ENCODE measurements at places on chromosomes 16 and 17.
A peak's percentile ranks its signal among the peaks of the same experiment; 100 is the strongest.

GRCh38 chr16:89031715-89032659 is 55.0 kb upstream of the CBFA2T3 start:
- no peak for DNase-seq

- DNase-seq = peak; percentile 64
Observed at GRCh38 chr17:79851461-79851817, 12.2 kb upstream of the CBX4 start.

DNA sequence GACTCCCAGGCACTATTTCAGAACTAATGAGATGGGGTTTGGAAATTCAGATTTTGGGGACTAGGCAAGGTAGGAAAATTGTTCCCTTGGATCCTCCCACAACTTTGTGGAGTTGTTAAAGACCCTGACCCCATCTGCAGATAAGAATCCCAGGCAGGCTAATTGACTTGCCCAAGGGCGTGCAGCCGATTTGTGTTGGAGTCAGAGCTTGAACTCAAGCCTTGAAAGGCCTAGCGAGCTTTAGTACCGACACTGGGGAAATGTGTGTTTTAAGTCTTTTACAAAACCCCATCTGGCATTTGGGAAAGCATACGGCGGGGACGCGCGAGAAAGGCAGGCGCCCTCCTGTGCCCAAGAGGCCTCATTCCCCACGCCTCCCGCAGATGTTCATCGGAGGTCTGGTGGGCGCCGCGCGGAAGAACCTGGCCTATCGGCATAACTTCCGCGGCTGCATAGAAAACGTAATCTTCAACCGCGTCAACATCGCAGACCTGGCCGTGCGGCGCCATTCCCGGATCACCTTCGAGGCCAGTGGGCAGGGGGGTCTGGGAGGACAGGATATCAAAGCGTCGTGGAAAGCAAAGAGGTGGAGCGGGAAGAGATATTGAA is 4.3 kb downstream of the CNTNAP1 start:
- peak; percentile 24 for DNase-seq

DNA sequence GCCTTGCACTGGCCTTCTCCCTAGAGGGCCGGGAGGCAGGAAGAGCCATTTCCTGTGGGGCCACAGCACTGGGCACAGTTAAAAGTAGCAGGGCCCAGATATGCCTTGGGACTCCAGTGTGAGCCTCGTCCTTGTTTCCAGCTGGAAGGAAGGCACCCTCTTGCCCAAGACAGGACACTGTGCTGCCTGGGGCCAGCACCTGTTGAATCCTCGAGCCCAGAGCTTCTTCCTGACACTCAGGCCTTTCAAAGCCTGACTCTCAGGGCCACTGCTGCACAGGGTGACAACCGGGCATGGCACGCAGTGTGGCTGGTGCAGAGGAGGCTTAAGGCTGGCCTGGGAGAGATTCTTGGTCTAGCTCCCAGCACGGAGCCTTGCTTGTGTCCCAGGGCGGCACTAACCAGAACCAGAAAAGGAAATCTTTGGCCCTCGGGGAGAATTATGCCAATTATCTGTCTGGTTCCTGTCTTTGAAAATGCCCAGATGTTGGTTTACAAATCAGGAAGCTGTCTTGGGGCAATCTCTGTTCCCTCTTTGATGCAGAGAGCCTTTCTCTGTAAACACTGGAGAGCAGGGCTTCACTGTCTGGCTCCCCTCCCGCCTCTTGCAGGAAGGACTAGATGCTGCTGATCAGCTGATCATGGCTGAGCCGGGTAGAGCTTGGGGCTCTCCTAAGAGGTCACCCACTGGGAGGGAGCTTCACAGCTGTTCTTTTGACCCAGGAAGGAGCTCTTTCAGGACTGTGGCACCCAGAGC is 11.1 kb downstream of the LDHD start:
- no peak for DNase-seq

DNA sequence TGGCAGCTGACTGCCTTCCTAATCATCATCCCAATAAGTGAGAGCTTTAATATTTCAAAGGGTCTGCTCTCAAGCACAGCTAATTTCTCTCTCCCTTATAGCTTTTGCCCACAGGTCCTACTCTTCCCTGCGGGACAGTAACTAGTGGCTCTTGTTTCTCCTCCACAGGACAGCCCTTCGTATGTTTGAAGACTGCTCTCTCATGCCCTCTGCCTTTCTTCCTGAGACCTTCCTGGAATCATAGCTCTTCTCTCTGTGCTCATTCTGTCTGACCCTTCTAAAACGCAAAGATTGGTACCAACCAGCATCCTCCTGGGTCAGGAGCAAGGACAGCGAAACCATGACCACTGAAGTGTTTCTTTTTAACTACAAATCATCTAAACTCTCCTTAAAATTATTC is 168.9 kb downstream of the GRIN2A start:
- no peak for DNase-seq

DNA sequence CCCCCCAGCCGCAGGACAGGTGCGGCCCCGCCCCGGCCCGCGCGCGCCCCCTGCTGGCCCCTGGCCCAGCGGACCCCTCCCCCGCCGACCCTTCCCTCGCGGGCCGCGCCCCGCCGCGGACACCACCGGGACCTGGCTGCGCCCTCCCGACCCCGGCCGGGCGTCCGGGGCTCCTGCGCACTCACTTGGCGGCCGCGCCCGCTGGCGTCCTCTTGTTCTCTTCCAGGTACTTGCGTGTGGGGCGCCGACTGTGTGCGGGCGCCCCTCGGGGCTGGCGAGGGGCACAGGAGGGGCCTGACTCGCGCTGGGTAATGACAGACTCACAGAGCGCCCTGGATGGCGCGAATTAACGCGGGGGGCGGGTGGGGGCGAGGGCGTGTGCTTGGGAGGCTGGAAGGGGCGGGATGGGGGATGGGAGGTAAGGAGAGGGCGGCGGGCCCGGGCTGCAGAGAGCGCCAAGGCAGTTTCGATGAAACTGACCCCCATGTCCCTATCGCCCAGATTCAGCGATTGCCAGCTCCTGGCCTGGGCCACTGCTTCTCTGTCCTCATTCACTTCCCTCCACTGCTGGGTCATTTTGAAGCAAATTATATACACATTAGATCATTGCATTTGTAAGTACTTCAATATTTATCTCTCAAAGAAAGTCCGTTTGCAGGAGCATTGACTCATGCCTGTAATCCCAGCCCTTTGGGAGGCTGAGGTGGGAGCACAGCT is 445 bp upstream of the DBNDD1 start:
- peak; percentile 91 for DNase-seq

DNA sequence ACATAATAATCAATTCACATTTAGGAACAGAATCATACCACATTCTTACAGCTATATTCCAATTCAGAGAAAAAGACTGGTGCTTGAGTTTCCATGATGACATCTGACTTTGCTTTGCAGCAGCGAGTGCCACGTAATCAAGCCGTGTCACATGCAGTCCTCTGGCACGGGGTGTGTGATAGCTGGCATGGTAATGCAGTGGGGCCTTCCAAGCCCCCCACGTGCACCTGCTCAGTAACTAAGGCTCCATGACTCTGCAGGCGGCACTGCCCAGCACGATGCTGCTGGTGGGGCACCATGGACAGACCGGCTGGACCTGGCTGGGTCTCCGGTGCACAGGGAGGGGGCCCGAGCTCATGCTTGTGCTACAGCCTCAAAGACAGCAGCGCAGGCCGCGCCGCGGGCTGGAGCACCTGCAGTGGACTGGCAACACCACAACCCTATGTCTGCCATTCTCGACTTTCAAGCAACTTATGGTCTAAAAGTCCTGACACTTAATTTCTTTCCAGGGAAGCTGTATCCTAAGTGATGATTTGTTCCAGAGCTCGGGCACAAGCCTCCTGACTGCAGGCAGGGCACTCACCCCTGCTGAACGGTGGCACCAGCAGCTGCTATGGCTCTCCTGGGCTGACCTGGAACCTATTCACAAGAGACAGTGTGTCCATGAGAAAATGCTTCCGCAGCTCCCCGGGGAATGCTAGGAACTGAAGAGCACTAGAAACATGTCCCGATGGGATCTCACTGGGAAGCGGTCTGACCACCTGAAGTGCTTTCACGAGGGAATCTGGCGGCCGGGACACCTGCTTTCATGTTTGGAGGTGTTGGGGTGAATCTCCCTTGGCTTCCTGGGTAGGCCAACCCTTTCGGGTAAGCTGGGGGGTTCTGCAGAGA is 99.5 kb upstream of the DNAH17 start:
- no peak for DNase-seq

- DNase-seq = no peak
Observed at GRCh38 chr16:86286991-86287663, 223.2 kb upstream of the FOXF1 start.

GRCh38 chr17:1111599-1112443 is 68.0 kb downstream of the ABR start:
- DNase-seq = no peak

GRCh38 chr17:80959330-80960036 is 32.2 kb upstream of the CHMP6 start:
- no peak for DNase-seq
